ENCODE measurements at places on chromosomes 11 and 22.

GRCh38 chr11:108863528-108863927 is 198.7 kb downstream of the DDX10 start:
- no peak for DNase-seq

GRCh38 chr11:122734848-122735496 is 79.5 kb downstream of the UBASH3B start:
- DNase-seq = no peak

DNA sequence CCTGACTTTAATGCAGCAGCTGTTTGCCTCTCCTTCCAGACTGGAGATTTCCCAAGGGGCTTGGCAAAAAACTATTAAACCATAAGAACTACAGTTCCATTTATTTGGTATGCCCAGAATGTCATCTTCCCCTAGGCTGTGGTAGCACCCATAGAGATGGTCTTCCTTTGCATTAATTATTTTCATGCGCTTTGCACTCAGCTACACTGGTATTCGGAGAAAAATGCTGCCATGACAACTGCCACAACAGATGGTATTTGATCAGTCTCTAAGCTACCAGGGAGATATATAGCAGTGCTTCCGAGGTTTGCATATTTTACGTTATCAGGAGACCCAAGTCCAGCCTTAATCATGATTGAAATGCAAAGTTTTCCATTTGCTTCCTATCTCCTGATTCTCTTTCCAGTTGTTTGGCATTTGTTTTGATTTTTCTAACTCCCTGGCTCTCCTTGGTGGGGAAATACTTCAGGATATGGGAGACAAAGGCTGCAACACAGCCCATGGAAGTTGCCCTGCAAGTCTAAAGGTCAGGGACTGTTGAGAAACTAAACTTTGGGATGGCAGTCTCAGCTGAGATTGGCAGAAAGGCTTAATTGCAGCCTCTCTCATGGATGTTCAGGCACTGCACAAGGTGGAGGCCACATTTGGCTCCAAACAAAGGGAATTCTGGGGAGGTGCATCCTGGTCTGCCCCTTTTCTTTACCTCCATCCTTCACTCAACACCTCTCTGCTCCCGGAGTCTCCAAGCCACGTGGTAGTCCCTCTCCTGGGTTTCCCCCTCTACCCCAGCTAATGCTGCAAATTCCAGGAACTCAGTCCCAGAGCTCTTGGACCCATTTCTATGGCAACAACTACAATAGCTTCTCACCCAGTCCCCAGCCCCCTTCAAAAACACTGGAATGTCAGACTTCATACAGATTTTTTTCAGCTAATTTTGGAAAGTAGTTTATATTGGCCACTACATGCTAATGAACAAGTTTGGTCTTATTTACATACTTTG is 151.8 kb downstream of the NAV2 start:
- DNase-seq = peak; percentile 68

GRCh38 chr11:101915791-101916291 is 481 bp downstream of the ANGPTL5 start:
- DNase-seq = peak; percentile 75

DNA sequence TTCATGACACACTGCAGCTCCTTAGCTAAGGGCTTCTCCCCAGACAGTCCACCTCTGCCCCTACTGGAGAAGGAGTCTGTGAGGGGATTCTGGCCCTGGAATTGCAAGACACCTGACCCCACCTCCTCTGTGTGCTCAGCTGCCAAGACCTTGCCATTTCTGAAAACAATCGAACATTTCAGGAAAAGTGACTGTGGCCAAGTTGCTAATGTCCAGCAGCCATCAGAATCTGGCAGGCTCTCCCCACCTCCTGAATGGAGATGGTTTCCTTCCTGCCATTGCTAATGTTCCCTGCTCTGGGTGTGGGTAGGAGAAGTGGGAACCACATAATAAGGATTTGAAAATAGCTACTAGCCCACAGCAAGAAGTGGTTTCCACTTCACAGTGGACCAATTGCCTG is 127.2 kb upstream of the ALX4 start:
- no peak for DNase-seq

DNA sequence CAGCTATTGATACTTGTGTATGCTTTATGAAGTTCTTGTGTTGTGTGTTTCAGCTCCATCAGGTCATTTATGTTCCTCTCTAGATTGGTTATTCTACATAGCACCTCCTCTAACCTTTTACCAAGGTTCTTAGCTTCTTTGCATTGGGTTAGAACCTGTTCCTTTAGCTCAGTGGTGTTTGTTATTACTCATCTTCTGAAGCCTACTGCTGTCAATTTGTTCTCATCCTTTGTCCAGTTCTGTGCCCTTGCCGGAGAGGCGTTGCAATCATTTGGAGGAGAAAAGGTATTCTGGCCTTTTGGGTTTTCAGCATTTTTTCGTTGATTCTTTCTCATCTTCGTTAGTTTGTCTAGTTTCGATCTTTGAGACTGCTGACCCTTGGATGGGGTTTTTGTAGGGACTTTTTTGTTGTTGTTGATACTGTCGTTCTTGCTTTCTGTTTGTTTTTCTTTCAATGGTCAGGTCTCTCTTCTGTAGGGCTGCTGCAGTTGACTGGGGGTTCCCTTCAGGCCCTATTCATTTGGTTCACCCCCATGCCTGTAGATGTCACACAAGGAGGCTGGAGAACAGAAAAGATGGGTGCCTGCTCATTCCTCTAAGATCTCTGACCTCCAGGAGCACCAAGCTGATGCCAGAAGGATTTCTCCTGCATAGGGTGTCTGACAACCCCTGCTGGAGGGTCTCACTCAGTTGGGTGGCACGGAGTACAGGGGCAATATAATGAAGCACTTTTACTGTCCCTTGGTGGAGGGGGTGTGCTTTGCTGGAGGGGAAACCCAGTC is 35.9 kb upstream of the MUC15 start:
- DNase-seq = no peak

GRCh38 chr11:19344661-19345518 is 104.1 kb upstream of the E2F8 start:
- peak; percentile 38 for DNase-seq

Measured in AG10803 (cell line).